Central memory CD8-positive, alpha-beta T cell (primary cell): ENCODE measurements at places on chromosomes 6 and 20.

DNA sequence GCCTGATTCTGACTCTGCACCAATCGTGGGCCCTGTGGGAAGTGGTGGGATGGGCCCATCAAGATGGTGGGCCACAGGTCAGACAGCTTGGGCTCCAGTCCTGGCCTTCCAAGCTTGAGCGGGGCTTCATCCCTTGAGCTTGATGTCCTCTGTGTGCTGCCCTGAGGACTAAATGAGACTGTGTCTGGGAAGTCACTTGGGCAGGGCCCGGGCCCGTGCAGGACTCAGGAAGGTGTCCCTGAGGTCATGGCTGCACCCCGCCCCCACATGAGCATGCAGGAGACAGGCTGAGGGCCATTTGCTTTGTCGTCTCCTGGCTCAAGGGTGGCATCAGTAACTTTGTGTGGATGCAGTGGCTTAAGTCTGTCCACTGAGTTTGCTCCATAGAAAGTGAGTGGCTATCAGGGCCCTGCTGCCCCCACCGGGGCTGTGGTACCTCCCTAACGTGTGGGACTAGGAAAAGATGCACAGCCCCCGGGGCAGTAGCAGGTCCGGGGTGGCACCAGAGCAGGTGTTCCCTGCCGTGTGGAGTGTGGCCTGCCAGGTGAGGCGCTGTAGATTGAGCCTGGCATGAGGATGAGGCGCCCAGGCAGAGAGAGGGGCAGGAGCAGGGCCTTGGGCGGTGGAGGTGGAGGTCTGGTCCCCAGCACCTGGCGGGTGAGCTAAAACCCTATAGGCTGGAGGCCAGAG lies 298.6 kb downstream of the TAF4 start:
- DNase-seq, result no peak

DNA sequence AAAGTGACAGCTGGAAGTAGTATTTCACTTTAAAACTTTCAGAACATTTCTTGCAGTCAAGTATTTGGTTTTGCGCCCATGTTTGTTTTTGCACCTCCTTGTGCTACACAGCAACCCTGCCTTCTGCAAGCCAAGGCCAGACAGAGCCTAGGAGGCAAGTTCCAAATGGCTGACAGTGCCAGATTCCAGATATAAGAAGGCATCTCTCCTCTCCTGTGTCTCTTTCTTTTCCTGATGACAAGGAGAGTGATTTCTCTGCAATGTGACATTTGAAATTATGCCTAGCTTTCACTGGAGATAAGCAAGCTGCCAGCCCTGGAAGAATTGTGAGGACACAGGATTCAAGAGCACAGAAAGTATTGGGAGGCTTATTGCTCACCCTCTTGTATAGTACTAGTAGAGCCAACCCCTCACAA lies 149.1 kb upstream of the TENT5A start:
- DNase-seq, result no peak

DNA sequence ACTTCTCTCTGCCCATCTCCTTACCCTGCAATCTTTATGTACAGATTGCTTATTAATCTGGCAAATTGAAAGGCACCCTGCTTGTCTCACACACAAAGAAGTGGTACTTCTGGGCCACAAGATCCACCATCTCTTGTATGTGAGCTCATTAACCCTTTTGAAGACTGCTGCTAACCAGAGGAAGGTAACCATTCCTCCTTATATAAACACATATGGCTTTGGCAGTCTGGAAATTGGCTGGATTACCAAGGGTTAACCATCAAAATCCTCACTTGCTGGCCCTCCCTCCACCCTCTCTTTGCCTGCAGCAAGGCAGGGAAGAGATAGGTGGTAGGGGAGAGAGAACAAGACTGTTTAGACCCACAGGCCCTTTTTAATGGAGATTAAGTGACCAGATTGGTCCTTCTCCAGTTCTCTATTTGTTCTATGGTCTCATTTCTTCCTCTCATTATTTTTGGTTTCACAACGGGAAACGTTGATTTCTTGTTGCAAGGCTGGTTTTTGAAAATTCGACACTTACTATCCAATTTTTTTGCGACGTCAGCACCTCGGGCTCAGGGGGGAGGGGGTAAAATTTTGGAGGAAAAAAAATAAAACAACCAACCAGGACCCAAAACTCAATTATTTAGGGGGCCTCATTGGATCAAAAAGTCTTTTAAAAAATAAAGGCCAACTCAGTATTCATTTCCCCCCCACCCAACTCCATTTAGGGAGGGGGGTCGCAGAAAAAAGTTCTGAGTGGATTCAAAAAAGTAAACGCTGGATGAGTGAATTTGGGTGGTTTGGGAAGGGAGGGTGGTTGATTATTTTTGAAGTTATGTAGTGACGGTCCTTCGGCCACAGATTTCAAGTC lies 859 bp downstream of the PPP1R10 start:
- DNase-seq, result peak; percentile 36

DNA sequence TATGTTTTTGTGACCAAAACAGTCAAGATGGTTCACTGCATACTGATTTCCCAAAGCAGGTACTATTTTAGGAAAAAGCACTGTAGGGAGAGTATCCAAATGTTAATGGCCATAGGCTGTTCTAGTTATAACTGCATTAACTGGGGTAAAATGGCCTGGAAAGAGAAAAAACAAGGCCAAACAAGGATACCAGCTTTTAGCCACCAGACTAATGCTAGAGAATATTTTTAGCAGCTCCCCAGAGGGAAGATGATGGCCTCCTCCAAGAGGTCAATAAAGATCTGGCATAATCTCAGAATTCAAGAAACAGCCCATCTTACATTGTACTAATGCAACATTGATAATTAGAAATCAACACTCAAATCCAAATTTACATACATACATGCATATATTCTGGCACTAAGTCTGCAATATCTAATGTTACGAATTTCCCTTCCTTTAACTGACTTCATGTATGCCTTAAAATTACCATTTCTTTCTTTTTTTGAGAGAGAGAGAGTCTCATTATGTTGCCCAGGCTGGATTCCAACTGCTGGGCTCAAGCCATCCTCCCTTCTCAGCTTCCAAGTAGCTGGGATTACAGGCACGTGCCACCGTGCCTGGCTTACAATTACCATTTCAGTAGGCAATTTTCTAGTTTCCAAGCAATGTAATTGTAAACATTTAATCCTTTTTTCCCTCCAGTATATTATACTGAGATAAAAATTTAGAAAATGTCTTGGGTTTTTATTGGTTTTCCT lies 9.3 kb downstream of the COX7A2 start:
- no peak for DNase-seq

DNA sequence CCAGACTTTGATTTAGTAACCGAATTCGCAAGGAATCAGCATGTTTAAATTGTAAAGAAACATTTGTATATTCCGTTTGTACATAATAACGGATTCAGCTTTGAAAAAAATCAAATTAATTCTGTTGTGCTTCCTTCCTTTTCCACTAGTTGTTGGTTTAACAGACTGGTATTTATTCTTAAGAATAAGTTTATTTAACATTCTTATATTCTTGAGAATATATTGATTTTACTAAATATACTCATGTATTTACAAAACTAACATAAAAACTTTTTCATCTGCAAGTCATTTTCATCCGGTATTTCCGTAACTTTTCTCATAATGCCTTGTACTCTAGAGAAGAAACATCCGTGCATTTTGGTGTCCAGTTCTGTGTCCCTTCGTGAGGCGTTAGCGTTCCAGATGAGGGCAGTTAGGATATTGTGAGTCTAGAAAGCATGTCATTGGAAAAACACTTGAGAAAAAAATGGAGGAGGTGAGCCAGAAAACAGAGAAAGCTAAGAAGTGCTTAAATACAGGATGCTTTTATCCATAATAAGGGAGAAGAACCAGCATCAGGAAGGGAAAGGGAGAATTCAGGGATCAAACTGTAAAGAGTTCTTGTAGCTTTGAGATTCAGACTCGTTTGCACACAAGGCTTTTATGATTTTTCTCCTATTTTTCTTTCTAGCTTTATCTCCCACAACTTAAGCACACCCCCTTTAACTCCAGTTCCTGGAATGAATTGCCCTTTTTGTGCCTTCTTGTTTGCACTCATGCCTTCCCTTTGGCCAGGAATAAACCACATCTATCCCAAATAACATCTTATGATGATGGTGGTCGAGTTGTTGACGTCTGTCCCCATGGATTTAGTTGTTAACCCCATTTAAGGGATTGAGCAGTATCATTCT lies 1.8 kb downstream of the WRNIP1 start:
- DNase-seq, result no peak

- DNase-seq, result no peak
Measured at GRCh38 chr6:20574355-20574754, 40.1 kb downstream of the CDKAL1 start.

- no peak for DNase-seq
Measured at GRCh38 chr6:47109281-47109680, 67.1 kb upstream of the ADGRF1 start.

DNA sequence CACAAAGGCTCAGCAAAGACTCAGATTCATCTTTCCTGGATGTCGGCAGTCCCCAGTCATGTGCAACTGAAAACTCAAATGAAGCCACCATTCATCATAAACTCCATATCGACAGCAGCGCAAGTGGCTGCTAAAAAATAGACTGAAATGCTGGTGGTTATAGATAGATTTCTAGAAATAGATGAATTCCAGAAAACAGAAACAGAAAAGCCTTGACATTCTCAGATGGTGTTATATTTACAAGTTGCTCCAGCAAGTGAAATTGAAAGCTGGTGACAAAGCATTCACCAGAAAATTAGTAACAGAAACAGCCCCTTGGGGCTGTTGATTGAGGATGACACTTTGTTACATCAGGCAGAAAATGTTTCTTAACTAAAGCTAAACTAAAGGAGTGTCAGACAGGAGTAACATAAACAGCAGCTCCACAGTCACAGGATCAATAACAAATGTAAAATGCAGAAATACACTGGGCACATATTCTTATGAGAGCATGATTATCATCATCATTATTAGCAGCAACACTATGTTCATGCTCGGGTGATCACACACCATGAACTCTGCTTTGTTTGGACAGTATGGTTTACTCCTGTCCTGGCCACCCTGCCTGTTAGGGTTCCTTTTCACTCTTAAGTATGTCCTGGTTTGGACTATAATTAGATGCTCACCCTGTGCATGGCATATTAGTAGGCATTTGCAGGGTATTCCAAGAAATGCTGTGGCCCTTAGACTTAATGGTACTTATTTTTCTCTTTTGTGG lies 36.4 kb upstream of the SLC35F1 start:
- no peak for DNase-seq

- no peak for DNase-seq
Measured at GRCh38 chr6:80488190-80488589, 381.7 kb downstream of the BCKDHB start.

DNA sequence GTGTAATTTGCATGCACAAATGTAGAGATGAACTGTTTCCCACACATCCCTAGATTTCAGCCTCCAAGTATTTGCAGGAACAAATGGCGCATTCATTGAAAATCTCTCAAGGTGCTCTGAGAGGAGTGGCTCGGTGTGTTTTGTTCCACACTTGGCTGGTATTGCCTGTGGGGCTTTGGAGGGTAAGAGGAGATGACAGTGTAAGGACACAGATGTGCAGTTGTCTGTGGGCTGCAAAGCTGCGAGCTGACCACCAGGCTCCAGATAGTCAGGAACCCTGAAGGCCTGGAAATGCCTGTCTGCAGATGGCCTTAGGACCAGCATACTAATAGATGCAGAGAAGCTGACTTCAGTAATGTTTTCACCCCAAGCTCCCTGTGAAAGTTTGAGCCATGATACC lies 57.7 kb upstream of the PBOV1 start:
- DNase-seq, result no peak

- no peak for DNase-seq
Measured at GRCh38 chr6:46605091-46605797, 47.4 kb downstream of the CYP39A1 start.

DNA sequence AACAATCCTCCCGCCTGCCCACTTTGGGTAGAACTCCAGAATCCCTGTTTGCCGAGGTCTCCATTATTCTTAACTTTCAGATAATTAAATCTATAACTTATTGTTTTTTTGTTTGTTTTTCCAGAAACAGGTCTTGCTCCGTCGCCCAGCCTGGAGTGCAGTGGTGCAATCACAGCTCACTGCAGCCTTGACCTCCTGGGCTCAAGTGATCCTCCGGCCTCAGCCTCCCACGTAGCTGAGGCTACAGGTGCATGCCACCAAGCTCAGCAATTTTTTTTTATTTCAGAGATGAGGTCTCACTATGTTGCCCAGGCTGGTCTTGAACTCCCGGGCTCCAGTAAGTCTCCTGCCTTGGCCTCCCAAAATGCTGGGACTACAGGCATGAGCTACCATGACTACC lies 28.8 kb downstream of the ZMYND8 start:
- no peak for DNase-seq

DNA sequence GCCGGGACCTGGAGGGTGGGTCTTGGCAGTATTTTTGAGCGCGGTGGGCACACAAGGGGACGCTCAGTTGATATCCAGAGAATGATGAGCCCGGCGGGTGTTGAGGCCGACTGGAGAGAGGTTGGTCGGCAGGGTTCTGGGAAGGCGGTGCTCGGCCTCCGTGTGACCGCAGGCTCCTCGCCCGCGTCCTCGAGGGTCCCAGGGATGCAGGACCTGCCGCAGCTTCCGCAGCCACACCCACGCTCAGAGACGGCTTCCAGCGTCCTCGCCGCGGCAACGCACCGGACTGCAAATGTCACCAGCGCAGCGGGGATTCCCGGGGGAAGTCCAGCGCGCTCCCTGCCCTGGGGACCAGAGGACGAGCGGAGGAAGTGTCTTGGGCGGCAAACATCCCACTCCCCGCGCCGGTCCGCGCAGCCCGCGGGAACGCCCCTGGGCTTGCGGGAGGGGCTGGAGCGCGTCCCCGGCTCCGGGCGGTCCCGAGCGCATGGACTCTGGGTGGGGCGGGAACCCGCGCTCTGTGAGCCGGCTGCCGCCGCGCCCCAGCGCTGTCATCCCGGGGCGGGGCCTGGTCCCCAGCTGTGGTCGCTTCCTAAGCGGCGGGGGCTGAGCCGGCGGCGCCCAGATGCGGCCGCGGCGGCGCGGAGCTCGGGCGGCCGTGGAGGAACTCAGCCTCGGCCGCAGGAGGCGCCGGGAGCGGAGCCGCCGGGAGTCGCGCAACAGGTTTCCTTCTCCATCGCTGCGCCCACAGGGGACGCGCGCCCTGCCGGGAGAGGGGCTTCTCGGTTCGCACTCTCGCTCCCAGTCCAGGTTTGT lies at the start of gene STX11:
Gene STX11, plus strand, starts transcription at position 624 of the 816 bp plus-strand sequence. CDS start 36,111 bp downstream, outside the sequence.
- peak; percentile 35 for DNase-seq

GRCh38 chr6:43734294-43734665 lies 35.7 kb upstream of the VEGFA start:
- no peak for DNase-seq

- no peak for DNase-seq
Measured at GRCh38 chr20:52748285-52748932, 223.7 kb upstream of the TSHZ2 start.

DNA sequence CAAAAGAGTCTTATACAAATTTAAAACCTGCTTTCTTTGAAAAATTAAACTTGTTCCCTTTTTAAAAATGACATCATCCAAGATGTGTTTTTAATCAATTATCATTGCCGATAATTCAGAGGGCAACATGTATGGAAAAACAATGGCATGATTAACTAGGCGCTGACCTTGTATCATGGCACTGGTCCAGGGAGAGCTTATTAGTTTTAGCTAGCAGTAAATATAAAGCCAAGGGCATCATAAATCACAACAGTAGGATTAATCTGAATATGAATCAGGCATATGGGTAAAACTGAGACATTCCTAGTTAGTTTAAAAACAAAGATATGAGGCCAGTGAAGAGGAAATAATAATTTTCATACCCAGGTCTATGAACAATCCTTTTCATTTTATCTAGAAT lies 374.0 kb downstream of the HDGFL1 start:
- DNase-seq, result no peak

- DNase-seq, result no peak
Measured at GRCh38 chr6:129593233-129593564, 116.8 kb downstream of the ARHGAP18 start.
